ENCODE measurements at places on chromosomes 1 and 21.
A peak's percentile ranks its signal among the peaks of the same experiment; 100 is the strongest.

GRCh38 chr1:161114556-161114955 lies 3.3 kb downstream of the PFDN2 start:
- no peak for DNase-seq

DNA sequence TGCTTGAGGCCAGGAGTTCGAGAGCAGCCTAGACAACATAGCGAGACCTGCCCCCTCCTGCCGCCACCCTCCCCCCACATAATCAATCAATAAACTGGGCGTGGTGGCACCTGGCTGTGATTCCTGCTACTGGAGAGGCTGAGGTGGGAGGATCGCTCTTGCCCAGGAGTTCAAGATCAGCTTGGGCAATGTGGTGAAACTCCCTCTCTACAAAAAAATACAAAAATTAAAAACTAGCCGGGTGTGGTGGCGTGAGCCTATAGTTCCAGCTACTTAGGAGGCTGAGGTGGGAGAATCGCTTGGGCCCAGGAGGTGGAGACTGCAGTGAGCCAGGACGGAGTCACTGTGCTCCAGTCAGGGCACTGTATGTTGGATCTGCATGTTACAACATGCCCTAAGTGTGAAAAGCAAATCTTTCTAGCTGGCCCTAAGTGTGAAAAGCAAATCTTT lies 7.0 kb upstream of the MDM4 start:
- no peak for DNase-seq

- DNase-seq, result no peak
Measured at GRCh38 chr1:24254783-24255182, 64.4 kb upstream of the GRHL3 start.

DNA sequence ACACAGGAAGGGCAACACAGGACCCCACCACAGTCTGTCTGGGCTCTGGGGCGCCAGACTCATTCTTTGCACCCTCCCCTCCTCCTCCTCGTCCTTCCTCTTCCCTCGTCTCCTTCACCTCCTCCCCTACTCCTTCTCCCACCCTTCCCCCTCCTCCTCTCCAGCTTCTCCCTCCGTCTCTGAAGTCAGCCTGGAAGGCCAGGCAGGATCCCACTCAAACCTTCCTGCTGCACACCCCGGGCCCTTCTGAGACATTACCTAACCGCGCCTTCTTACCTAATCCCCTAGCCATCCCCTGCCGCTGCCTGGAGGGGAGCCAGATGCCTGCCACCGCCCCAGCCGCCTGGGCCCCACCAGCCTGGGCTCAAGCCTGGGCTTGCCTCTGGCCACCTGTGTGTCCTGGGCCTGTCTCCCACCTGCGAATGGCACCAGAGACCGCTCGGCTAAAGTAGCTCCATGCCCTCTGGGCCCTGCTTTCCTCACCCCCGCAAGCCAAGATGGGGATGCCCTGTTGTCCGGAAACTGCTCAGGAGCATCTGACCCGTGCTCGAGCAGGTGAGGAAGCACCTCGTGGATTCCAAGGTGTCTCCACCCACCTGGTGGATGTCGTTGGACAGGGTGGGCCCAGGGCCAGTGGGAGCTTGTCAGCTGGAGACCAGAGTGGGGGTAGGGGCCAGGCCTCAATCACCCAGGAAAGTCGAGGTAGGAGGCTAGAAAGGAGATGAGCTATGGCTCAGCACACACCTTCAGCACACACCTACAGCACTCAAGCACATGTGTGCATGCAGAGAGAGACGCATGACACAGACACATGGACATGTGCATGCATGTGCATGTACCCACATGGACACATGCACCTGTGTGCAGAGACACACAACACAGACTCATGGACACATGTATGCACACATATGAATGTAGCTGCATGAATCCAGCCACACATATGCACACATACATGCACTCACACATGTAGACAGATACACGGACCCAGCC lies 31.9 kb downstream of the WNT9A start:
- DNase-seq, result peak; percentile 65

- DNase-seq, result no peak
Measured at GRCh38 chr1:33057095-33057494, 20.4 kb upstream of the AK2 start.

DNA sequence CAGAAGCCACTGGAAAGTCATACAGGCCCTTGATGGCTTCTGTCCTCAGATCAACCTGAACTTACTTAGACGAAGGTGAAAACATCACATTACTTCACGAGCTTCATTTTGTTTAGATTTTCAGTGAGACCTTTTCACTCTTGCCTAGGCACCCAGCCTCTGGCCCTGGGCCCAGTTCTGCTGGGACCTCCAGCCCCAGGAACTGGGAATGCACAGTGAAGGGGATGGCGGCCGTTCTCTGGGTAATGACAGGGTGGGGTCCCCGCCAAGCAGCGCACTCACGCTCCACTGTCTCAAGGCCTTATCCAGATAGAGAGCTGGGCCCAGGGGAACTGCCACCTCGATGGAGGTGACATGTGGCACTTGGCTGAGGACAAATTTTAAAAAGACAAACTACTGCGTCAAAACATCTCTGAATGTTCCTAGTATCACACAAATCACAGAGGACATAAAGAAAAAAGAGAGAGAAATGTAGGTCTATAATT lies 54.8 kb downstream of the NPHP4 start:
- DNase-seq, result no peak

DNA sequence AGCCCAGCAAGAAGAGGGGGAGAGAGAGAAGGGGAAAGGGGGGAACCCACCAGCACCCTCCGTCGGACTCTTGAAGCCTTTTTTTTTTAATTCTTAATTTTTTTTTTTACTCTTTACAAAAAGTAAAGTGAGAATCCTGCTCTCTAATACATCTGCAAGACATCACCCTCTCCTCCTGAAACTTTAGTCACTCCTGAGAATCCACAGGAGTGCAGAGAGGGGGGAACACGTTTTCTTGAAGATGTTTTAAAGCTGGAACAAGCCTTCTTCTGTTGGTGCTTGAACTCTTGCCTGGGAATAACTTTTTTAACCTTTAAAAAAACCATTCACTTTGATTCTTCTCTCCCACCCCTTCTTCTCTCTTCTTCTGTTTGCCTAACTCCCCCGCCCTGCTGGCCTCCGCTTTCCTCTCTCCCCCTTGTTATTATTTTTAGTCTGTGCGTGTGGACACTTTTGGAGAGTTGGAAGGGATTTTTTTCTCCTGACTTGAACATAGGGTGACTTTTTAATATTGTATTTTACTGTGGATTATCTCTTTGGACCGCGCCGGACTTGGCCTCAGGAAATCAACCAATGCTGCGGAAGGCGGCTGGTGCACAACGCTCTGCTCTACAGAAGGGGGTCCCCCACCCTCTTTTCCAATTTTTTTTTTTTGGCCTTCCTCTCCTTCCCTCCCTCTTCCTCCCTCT lies 383 bp upstream of the PRRX1 start:
- DNase-seq, result no peak

- DNase-seq, result no peak
Measured at GRCh38 chr1:54699936-54700525, 15.6 kb upstream of the TTC4 start.

DNA sequence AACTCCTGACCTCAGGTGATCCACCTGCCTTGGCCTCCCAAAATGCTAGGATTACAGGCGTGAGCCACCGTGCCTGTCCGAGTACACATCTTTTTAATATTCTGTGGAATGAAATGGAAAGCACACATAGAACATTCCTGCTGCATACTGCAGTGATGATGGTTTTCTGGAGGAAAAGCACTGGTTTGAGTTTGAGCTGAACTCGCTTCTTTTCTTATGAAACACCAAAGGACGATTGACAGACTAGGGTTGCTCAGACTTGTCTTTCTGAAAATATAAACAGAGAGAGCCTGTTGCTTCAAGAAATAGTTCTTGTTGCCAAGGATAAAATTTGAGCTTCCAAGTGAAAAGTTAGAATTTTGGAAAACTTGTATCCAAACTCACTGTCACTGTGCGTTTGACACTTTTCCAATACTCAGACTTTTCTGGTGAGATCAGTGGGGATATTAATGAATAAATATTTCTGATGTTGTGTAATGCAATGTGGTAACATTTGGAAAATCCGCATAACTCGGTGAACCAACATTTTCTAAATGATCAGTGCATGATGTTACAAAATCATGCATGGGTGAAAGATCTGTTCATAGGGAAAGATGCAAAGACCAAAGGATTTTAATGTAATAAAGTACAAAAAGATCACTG lies 15.0 kb upstream of the ERMAP start:
- no peak for DNase-seq

- DNase-seq, result no peak
Measured at GRCh38 chr1:5286244-5286643, 631.8 kb downstream of the AJAP1 start.

DNA sequence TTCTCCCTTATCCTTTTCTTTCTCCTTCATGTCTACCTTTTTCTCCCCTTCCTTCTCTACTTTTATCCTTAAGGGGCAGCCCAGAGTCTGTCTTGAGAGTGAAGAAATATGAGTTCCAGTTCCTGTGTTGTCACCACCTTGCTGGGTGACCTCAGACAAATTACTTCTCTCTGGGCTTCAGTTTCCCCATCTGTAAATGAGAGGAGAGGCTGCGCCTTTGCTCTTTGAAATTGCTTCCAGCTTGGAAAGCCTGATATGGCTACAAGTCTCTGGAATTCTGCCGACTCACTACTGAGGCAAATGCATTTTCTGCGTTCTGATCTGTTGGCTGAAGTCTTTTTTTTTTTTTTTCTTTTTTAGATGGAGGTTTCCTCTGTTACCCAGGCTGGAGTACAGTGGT lies 119.2 kb downstream of the SYF2 start:
- no peak for DNase-seq

DNA sequence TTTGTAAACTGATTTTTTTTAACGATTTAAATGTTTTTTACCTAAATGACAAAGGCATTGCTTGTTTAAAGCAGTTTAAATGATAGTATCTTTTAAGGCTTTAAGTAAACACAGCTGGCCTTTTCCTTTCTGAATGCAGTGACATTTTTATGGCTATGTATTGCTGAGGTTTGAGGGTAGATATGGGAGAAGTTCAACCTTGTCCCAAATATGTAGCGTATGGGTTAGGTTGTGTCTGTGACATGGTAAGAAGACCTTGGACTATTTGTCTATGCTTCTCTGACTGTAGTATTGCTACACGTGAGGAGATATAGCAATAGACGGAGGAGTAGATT lies 32.5 kb downstream of the PKNOX1 start:
- DNase-seq, result no peak

GRCh38 chr21:45555251-45555556 lies 13.0 kb upstream of the SLC19A1 start:
- no peak for DNase-seq

GRCh38 chr1:151476083-151476482 lies 16.8 kb upstream of the POGZ start:
- no peak for DNase-seq

- no peak for DNase-seq
Measured at GRCh38 chr1:46333300-46334029, 7.1 kb upstream of the NSUN4 start.

GRCh38 chr1:234111458-234112142 lies 207.1 kb downstream of the SLC35F3 start:
- DNase-seq, result no peak

- DNase-seq, result no peak
Measured at GRCh38 chr21:45202889-45203288, 84.8 kb downstream of the POFUT2 start.

GRCh38 chr21:46099476-46099875 lies 1.6 kb downstream of the COL6A2 start:
- peak; percentile 39 for DNase-seq

GRCh38 chr1:27005648-27006496 lies 6.8 kb downstream of the TENT5B start:
- no peak for DNase-seq

DNA sequence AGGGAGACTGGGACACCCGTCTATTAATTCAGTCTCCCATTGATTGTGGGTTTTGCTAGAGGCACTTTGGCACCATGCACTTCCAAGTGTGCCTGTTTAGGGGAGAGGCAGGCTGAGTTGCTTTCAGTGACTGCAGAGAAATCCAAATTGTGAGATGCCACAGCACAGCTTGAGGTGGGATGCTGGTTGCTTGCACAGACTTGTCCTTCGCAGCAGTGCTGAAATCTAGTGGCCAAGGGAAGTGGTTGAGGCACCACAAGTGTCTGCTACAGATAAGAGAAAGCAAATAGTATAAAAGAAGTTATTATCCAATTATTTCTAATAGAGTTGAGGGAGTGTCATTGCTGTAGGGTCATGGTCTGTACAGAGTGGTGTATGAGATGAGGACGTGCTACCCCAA lies 40.0 kb upstream of the APP start:
- DNase-seq, result no peak

- DNase-seq, result no peak
Measured at GRCh38 chr21:34960687-34961086, 88.4 kb downstream of the RUNX1 start.

GRCh38 chr1:40265919-40266318 lies 7.9 kb downstream of the ZMPSTE24 start:
- DNase-seq, result no peak

DNA sequence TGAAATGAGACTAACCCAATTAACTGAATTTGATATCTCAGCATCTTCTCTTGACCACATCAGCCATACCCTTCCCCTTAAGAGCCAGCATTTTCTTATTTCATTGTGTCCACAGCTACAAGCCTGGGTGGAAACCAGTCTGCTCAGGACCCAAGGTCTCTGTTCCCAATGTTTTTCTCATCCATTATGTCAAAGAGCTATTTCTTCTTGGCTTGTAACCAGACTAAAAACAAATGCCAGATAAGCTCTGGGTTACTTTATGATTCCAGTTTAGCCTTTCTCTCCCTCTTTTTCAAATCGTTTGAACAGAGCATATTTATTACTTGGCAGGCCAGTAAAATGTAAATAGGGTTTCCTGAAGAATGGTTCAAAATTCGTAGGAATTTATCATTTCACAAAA lies 109.3 kb upstream of the SPATA6 start:
- DNase-seq, result no peak

- no peak for DNase-seq
Measured at GRCh38 chr1:1020000-1020404, at the start of gene AGRN. TSS of gene AGRN (plus strand) at chr1:1020120. CDS start at chr1:1020173, 53 bp downstream.

DNA sequence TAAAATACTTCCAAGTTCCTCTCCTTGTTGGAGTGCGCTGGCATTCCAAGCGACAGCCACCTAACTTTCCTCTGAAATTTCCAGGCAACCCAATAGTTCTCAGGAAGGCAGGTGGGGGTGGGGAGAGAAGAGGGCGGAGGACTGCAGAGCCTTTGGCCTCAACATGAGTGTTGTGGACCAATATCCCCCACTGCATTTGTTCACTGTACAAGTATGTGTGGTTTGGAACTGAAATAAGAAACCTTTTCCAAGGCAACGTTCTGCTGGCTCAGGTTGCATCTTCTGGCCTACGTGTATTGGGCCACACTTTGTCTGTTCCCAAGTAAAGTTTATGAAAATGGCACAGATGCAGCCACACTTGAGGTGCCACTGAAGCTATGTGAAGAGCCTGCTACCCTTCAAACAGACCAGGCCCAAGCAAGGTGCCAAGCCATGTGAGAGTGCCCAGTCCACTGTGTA lies 153.4 kb downstream of the DHRS3 start:
- DNase-seq, result no peak

DNA sequence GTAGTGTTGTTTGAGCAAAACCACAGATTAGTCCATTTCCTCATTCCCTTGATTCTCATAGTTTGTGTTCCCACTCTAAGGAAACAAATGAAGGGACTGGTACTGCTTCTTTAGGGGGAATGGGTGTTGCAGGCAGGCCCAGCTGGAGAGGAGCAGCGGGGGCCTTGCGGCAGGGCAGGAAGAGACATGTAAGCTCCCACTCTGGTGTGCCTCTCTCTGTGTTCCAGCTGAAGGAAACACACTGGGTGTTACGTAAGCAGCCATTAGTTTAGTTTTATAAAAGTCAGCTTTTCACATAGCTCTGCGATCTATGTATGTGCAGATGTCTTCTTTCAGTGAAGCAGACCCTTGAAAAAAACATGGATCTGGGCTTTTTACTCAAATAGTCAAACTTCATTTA lies 99.5 kb downstream of the CACHD1 start:
- no peak for DNase-seq

GRCh38 chr1:180000575-180000974 lies 46.0 kb downstream of the CEP350 start:
- no peak for DNase-seq
